ENCODE measurements at places on chromosomes 3 and 15.
A peak's percentile ranks its signal among the peaks of the same experiment; 100 is the strongest.

- no peak for DNase-seq
Measured at GRCh38 chr15:82540984-82541431, 751 bp upstream of the RPS17 start.

DNA sequence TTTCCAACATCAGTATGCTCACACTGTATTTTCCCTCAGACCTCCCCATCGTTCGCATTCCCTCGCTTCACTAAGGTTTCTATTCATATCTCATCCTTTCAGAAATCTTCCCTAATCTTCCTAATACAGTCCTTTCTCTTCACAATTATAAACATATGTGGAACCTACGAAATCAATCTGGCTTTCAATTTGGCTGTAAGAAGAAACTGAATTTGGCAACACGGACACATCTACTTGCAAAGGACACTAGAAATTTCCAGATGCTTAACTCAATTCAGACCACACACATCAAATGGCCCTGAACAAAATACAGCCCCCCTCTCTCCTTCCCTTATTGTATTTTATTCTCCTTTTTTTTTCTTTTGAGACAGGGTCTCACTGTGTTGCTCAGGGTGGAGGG is 39.1 kb upstream of the TM4SF19 start:
- no peak for DNase-seq

DNA sequence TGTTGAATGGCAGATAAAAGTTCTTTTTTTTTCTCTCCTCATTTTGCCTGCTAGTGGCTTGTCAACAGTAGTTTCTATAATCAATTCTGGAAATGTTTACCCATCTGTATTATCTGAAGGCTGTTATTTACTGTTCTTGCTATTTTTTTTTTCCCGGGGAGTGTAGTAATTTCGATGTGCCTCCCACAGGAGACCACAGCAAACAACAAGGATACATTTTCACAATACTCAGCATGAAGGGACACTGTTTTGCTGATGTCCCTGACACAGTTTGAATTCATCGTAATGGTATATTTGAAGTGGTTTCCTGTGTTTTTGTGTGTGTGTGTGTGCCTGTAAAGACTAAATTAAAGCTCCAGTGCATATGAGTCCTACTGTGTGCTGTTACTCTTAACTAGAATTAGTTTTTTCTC is 92.1 kb upstream of the ICE2 start:
- no peak for DNase-seq

DNA sequence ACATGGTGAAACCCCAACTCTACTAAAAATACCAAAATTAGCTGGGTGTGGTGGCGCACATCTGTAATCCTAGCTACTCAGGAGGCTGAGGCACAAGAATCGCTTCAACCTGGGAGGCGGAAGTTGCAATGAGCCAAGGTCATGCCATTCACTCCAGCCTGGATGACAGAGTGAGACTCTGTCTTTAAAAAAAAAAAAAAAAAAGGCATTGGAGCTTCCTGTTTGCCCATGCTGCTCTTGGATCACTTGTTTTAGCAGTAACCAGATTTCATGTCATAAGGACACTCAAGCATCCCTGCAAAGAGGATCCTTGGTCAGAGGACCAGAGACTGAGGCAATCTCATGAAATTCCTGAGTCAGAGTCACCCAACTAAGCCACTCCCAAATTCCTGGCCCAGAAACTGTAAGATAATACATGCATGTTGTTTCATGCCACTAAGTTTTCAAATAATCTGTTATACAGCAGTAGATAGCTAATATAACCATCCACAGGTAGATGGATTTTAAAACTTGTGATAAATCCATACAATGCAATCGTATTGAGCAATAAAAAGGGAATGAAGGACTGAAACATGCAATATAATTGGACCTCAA is 82.0 kb upstream of the XXYLT1 start:
- DNase-seq, result no peak

DNA sequence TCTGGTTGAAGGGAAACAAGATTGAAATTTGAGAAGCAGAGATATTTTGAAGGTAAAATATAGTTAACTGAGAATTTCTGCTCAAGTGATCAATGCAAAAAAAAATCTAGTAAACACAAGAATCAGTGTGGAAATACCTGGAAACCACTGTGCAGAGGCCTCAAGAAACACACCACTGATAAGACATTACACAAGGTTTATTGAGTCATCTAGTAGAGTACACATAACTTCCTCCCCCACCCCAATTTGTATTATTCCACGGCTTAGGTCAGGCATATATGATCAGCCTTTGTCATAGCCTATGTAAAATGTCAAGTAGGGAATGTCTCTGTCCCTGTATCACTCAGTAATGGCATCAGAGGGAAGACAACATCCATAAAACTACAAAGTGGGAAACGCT is 447.8 kb upstream of the BCHE start:
- DNase-seq, result no peak

DNA sequence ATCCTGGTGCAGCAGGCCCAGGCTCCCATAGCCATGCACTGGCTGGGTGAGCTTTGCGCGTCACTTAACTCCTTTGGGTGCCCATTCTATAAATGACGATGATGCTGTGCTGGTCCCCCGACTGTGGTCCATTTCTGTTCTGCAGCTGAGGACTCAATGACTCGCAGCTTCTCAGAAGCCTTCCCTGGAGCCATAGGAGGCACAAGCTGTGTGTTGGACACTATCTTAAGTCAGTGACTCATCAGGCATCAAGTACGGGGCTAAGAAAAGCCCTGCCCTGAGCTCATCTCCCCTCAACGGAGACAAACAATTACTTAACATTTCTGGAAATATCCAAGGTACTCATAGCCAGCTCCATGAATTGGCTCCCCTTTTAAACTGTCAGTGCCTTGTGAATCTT is 13.8 kb upstream of the MUSTN1 start:
- no peak for DNase-seq

GRCh38 chr3:194328053-194328657 is 23.0 kb downstream of the CPN2 start:
- DNase-seq, result no peak

- no peak for DNase-seq
Measured at GRCh38 chr3:24101676-24102168, 156.6 kb downstream of the NR1D2 start.

GRCh38 chr3:196624067-196624790 is 15.3 kb upstream of the NRROS start:
- DNase-seq, result no peak

DNA sequence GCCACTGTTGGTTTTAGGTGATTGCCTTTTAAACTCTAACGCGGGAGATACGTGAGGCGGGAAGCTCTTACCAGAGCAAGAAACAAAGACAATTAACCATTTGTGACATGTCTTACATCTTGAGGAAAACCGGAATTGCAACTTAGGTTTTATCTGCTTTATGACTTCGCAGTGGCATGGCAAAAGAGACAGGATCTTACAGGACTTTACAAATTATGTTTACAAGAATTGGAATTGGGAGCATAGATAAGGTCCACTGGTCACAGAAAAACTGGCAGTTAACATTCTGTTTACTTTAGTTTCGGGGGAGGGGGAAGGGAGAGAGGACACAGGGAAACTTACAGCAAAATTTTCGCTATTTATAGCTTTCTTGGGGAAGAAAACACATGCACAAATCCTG is 1119.6 kb downstream of the ZPLD1 start:
- no peak for DNase-seq

- DNase-seq, result no peak
Measured at GRCh38 chr3:138673641-138674530, 65.3 kb downstream of the FAIM start.

- no peak for DNase-seq
Measured at GRCh38 chr15:47473832-47474231, 243.5 kb upstream of the SEMA6D start.

DNA sequence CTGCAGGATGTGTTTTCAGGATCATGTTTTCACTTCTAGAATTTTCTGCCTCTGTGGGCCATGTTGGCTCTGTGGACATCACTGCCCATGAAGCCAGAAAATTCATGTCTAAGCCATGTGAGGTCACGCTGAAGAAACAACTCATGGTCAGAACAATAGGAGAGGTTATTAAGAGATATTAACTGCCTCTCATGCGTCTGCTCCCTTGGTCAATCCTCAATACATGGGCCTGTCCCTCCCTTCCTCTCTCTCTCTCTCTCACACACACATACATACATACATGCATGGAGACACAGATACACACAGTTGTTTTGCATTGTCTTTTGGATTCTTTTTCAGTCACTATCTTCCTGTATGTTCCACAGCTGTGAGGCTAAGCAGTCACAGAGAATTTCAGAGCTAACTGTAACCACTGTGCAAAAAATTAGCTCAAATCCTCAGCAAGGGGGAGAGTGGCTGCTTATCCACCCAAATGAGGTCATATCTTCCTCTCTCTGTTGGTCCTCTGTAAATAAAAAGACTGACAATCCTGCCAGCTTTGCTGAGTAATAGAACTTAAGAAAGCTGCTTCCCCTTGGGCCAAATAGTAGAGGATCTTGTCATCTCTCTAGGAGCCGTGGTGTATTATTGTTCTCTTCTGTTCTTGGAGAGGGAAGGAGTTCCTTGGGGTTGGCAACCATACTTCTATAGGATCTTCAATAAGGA is 45.6 kb downstream of the LRTM1 start:
- DNase-seq, result no peak

- no peak for DNase-seq
Measured at GRCh38 chr3:134347551-134347950, 26.7 kb downstream of the AMOTL2 start.

- DNase-seq, result no peak
Measured at GRCh38 chr3:157098121-157098822, 61.7 kb downstream of the CCNL1 start.

- no peak for DNase-seq
Measured at GRCh38 chr3:111690242-111690641, 95.1 kb upstream of the ZBED2 start.

DNA sequence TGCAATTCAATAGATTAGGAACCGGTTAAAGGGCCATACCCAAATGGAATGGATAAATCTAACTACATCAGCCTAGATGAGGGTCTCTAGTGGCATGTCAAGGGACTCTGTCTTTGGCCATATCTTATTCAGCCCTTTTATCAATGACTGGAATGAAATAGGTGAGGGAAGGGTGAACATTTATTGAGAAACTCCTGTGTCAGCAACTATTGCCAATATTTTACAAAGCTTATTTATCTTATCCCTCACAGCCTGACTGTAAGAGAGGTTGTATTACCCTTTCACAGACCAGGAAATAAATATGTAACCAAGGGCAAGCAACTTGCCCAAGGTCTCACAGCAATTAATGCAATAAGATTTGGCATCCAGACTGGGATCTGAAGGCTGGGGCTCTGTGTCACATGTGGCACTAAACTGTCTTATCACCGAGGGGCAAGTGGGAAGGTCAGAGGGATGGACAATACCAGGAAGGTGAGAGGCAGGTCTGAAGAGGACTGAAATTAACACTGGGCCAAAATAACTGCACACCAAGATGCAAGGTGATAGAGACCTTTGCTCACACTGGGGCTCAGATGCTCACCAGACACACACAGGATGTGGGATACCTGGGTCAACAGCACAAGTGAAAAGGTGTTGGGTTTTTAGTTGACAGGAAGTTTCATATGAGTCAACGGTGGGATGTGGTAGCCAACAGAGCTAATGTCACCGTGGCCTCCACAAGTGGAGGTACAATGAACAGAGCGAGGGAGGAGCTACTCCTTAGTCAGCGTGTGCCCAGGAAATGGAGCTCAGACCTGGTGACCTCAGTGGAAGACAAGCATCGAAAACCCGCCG is 261.3 kb downstream of the RPLP1 start:
- DNase-seq, result peak; percentile 43

DNA sequence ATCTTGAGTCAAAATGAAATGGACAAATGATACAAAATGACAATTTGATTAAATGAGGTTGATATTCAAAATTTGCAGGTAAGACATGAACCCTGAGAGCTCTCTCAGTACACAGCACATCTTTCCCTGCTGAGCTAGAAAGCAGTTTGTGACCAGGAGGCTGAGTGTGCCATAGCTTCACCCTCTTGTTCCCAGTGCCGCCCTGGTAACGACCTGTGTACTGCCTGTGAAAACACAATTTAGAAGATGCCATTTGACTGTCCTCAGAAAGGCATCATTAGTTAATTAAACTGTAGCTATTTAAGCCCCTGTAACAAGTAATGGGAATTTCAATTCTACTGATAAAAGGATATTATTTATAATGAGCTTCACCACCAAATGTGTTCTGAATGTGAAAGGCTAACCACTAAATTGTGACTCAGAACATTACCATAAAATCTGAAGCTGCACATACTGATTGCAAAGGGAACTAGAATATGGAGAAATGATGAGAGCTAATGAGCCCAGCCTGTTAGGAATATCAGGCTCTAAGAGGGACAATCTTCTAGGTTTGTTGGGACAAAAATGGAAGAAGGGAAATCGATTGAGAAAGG is 212.9 kb upstream of the ARPP21 start:
- no peak for DNase-seq

GRCh38 chr3:109973733-109974132 is 636.4 kb upstream of the DPPA4 start:
- no peak for DNase-seq
